ENCODE measurements at places on chromosomes 1 and 21.

- DNase-seq = no peak
Measured at GRCh38 chr1:234619071-234619480, 9.1 kb upstream of the IRF2BP2 start.

- DNase-seq = peak; percentile 44
Measured at GRCh38 chr1:121483961-121484424, 299.2 kb downstream of the SRGAP2C start.

DNA sequence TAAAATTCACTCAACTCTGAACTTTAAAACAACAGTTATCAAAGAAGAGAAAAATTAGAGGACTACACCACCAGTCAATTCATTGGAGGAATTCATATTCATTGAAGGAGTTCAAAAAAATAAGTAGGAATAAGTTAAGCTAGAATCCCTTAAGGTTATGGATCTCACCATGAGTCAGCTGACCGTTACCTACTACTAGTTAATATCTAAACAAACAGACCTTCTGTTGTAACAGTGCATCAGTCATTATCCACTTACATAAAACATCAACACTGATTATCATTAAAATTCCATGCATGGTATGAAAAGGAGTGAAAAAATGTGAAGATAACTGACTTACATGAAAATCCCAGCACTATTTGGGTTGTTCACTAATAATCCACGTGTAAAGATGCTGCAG, 44.9 kb downstream of the FOXJ3 start:
- DNase-seq = no peak

DNA sequence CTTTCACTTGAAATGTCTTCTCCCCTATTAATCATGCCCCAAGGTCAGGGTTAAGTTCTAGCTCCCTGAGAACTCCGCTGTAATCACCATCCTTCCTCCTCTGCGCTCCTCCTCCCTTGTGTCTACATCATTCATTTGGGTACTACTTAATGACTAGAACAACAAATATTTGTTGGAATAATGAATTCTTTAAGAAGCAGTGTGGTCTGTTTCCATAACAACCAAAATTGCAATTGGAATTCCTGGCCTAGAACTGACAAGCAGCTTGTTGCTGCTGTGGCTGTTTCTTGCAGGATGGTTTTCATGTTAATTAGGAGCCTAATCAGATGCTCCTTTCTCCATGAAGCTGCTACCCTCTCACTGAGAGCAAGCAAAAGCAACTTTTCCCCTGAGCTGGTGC, 192.5 kb downstream of the ZZZ3 start:
- peak; percentile 54 for DNase-seq

- DNase-seq = no peak
Measured at GRCh38 chr1:240860023-240860422, 248.1 kb upstream of the GREM2 start.

DNA sequence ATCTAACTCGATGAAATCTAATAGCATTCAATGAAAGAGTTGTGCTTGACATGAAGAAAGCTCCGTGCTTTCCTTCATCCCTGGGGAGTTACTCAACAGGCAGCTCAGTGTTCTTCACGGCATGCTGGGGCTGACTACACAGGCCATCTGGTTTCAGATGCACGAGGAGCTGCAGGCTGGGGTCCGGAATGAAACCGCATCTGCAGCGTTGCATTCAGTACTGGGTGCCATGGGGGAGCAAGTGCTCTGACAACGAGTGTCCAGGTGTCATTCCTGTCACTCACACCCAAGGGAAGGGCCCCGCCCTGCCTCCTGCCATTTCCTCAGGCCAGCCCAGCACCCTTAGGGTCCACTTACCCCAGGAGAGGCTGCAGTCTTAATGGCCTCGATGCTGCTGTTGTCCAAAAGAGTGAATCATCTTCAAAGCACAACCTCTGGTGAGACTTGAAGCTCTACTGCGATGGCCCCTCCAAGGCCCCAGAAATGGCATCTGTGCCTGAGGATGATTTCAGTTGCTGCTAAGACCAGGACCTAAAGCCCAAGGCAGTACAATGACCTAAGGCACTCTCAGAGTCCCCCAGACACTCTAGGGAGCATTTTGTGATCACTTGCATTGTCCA, 61.4 kb downstream of the STUM start:
- peak; percentile 59 for DNase-seq

- no peak for DNase-seq
Measured at GRCh38 chr1:66351913-66352312, 182.0 kb upstream of the SGIP1 start.

GRCh38 chr1:54379555-54380289, 26.5 kb downstream of the SSBP3 start:
- DNase-seq = no peak

GRCh38 chr1:108644984-108645383, 15.9 kb downstream of the HENMT1 start:
- DNase-seq = no peak

DNA sequence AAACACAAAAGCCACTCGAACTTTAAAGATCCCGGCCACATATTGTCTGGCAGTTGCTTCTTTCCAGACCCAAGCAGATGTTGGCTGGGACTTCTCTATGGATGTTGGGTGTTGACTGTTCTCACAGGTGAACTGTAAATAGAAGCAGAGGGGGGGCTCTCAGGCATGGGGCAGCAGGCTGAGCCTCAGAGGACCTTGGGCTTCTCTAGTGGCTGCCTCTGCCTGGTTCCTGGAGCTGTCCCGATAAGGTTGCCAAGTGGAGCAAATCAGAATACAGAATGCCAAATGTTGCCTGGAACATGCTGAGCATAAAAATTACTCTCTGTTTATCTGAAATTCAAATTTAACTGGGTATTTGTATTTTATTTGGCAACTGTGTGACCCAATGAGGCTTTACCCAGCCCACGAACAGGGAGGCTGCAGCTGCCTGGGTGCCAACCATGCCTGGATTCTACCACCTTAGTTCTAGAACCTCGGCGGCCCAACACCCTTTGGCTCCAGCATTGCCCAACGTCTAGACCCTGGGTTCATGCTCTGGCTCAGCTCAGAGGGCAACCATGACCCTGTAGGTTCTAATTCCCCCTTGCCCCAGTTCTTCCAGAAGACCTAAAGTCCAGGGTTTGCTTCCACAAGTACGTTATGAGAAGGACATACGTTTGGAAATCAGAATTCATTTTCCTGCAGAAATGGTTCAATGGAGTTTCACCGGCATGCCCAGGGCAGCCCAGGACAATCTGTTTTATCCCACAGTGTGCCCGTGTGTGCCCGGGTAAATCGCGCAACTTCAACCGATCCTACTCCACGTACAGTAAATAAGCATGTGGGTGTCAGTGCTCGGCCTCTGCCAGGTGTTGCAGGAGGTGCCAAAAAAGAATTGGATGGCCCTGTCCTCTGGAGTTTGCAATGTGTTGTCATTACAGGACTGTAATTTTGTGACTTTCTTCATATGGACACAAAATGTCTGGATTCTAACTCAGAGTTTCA, 5.4 kb upstream of the SLC45A1 start:
- no peak for DNase-seq

- no peak for DNase-seq
Measured at GRCh38 chr1:184802354-184803179, 47.9 kb upstream of the EDEM3 start.

GRCh38 chr1:242824435-242824834, 299.9 kb upstream of the PLD5 start:
- peak; percentile 7 for DNase-seq

DNA sequence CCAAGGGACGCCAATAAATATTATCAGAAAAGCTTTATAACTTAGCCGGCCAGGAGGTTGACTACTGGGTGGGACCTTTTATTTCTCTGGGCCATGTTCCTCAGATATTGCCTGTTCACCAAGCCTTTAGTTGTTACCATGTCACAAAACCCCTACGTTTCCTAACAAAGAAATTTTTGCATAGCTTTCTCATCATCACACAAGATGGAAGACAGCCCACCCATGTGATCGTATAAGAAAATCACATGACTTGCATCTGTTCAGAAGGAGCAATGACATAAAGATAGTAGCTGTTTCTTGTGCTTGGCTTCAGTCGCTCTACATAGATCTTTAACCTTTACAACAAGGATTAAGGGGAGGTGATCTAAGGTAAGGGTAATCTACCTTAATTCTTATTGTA, 88.9 kb upstream of the NGF start:
- no peak for DNase-seq

DNA sequence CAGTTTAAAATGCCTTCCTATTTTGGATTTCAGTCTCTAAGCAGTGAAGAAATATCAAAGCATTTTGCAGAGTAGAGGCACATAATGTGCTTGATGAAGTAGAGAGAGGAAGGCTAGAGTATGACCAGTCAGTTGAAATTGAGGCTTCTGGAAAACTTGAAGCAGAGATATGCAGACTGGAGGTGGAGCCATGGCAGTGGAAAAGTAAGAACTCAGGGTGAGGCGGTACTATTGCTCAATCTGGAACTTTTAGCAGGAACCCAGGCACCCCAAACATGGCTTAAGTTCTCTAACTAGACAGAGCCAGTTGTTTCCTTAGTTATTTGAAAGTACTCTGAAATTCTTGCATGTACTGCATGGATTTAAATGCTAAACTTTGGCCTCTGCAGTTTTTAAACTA, 288.6 kb downstream of the HHAT start:
- no peak for DNase-seq

GRCh38 chr1:207402744-207403143, 51.4 kb upstream of the CR2 start:
- no peak for DNase-seq

DNA sequence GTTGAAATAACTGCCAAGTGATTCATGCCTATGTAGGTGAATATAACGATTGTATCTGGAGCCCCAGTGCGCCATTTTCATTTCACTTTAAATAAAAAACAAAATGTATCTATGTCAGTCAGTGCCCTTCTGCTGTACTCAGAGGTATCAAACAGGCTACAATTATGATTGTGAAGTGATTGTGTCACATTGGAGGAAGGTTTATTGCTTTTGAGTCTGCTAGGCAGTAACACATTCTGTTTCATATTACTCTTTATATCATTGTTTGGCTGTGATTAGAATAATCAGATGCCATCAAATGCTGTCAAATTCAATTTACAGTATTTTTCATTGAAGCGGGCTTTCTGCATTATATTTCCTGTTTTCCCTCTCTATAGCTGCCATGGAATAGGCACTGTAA, 171.9 kb downstream of the KCTD3 start:
- no peak for DNase-seq

- no peak for DNase-seq
Measured at GRCh38 chr1:87389011-87389410, 60.3 kb downstream of the LMO4 start.

DNA sequence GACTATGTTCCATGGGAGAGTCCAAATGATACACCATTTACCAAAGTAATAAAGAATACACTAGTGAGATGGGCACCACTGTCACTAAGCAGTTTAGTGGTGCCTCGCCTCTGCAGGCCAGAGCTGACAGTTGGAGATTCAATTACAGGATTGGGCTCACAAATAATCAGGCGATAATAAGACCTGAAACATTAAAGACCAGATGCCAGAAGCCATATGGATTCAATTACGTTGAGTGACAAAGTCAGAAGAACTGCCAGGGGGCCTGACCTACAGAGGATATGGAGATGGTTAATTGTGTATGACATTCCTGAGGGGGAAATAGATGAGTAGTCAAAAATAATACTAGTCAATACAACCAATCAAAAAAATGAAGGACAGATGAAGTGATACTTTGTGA, 65.2 kb upstream of the ST6GALNAC5 start:
- DNase-seq = peak; percentile 4

DNA sequence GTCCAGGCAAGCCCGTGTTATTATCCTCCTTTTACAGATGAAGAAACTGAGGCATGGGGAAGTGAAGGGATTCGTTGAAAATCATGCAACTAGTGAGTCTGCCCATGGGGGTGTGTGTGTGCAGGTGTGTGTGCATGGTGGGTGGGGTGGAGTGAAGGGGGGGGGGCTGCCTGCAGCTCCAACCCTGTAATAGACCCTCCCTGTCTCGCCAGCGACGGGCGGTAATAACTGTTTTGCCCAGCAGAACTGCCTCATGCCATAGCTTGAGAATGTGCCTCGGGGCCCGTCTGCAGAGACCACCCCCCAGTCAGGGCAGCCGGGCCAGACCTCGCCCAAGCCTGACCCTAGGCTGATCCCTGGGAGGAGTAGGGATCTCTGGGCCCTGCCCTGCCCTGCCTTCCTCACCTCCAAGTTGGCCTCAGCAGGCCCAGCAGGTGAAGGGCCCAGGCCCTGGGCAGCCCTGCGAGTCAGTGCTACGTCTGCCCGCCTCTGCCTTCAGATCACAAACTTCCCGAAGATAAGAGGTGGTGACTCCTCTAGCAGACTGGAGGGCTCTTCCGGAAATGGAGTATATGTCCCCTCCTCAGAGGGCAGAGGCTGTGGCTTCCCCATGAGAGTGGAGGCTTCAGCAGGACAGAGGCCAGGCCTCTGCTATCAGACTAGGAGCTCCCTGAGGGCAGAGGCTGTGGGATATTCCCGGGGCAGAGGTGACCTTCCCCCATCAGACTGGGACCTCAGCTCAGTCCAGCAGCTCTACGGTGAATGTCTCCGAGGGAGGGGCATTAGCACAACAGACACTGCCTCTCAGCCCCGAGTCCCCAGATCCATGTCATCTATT, 15.7 kb upstream of the EPHA2 start:
- no peak for DNase-seq

- DNase-seq = peak; percentile 87
Measured at GRCh38 chr1:24769656-24770651, 24.7 kb downstream of the CLIC4 start.

- DNase-seq = no peak
Measured at GRCh38 chr1:63969441-63969901, 195.7 kb downstream of the ROR1 start.

- no peak for DNase-seq
Measured at GRCh38 chr1:109273570-109274288, 9.2 kb downstream of the PSRC1 start.

DNA sequence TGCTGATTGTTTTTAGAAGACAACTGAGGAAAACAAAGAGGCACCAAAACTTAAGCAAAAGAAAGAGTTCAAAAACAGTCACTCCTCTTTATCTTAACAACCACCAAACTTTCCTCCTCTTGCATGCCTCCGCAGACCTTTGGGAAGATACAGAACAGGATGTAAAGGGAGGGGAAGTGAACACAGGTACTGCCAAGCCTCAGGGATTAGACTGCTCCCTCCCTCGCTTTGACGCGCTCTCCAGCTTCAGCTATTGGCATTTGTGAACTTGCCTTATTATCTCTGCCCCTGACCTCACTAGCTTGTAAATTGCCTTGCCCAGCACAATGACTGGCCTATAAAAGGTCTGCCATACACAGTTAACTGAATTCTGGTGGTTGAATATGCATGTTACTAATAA, 4.8 kb upstream of the SRP9 start:
- DNase-seq = no peak

All from foreskin fibroblast (primary cell).